ENCODE measurements at places on chromosomes 2 and 18.

DNA sequence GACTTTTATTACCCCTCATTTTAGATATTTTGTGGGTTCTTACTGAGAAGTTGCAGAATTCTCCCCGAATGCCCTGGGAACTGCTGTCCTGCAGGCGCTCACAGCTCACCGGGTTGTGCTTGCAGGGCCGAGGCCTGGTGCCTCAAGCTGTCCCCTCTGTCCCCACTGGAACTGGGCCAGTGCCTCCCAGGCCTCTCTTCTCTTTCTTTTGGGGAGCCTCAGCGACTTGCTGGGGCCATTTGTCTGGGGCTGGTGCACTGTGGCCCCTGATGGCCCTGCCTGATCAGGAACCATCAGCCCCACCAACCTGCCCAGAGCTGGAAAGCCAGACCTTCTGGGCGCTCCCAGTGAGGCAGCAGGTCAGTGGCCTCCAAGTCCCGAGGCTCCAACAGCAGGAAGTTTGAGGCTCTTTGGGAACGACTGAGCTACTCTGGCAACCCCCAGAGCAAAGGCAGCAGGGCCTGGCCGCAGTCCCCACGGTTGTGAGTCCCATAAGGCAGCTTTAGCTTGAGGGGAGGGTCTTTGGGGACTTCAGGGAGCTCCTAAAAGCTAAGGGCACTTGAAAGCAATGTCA lies 14.7 kb upstream of the NEU4 start:
- no peak for DNase-seq

GRCh38 chr2:43430489-43430888 lies 165.3 kb downstream of the THADA start:
- no peak for DNase-seq

GRCh38 chr2:3000968-3001367 lies 376.6 kb downstream of the EIPR1 start:
- DNase-seq: no peak

DNA sequence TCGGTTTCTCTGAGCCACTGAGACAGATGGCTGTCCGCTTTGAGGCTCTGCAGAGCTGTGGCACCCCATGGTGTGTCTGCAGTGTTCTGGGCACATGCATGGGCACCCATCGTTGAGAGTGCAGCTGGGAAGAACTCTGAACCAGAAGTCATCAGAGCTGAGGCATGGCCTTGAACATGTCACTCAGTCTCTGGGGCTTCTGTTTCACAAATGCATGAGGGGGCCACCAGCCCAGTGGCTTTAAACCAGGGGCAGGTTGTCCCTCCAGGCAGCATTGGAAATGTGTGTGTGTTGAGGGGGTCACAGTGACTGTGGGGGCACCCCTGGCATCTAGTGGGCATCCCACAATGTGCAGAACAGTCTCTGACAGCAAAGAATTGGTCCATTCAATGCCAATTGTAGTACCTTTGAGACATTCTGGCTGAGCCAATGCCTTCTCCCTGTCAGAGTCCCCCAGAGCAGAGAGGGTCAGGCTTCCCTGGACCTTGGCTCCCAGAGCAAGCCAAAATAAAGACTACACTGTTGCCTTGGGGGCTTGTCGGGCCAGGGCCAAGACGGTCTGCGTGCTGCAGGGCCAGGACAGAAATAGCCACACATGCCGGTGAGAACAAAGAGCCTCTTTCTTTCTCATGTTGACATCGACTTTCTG lies 9.3 kb upstream of the PSMD1 start:
- DNase-seq: no peak

DNA sequence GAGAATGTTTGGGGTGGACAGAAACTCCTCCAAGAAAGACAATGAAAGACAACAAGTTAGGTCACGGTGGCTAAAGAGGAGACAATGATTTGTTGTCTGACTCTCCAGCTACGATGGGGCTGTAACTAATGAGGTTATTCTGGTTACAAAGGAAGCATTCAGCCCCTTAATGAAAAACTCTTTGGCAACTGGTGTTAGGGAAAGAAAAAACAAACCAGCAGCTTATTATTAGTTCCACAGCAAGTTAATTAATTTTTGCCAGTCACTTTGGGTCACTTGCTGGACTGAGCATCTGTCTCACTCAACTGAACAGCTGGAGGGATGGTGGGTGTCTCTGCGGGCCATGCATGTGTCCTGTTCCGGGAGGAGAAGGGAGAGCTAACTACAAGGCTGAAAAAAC lies 263.7 kb downstream of the ALK start:
- DNase-seq: no peak

DNA sequence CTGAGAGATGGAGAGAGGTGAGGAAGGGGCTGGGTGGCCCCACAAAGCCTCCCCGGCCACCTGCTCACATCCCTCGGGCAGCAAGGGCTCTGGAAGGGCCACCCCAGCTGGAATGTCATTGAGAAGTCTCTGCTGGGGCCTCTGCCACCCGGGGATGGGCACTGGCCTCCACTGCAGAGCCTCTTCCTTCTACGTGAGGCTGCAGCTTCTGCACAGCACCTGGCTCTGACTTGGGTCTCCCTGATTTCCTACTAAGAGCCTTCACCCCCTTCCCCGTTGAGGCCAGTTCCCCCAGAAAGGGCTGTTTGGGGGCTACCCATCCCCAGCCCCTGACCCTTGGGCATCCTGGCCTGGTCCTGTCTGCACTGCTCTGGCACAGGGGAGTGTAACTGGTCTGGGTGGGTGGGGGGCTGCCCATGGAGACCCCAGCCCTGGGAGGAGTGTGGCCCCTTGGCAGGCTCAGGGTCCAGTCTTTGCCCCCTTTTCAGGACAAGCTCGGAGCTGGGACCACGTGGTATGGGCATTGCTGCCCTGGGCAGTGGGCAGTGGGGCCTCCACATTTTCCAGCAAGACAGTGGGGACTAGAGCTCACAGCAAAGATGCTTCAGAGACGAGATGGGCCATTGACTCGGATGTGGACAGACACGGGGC lies 5.6 kb downstream of the PDCD1 start:
- DNase-seq: no peak

DNA sequence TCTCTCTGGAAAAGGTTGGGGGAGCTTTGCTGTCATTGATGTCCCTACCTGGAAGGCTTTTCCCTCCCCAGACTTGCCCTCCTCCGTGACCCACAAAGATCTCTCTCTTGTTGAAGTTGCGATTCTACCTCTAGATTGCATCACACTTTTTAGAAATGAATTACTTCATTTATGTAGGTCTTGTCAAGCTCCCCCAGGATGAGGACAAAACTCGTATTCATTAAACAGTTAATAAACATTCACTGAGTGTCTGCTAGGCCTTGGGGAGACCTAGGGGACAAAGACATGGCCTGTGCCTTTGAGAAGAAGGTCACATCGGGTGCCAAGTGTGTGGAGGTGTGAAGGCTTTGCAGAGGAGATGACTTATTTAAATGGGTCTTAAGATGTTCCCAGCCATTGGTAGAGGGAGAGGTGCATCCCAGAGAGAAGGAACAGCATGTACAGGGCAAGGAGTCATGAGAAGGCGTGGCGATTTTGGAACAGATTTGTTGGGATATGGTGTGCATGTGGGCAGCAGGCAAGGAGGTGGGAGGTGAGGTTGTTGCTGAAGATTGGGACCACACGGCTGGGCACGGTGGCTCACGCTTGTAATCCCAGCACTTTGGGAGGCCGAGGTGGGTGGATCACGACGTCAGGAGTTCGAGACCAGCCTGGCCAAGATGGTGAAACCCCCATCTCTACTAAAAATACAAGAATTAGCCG lies 9.8 kb upstream of the YWHAQ start:
- no peak for DNase-seq

DNA sequence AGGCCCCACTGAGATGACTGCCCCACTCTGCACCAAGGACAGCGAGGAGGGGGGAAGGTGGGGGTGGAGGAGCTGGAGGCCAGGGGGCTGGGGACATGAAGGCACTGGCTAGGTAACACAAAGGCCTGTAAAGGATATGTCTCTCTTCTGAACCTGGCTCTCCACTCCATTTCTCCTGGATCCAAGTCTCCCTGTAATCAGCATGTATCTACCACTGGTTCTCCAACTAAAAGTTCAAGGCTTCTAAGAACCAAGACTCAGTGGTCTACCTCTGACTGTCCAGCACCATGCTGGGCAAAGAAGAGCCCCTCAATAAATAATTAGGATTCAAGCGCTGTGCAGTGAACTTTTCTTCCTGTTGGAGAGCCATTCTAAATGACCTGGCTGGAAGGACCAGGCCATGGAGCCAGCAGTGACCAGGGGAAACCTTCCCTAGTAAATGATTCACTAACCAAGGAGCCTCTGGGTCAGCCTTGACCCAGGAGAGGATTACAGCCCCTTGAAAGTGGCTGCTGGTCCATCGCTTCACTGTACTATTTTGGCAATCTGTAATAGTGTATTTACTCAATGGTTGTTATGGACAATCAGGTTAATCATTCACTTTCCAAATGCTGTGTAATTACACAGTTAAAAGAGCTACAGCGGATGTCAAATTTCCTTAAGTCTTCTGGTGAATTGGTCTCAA lies 73.2 kb downstream of the BCL11A start:
- no peak for DNase-seq

GRCh38 chr2:200738590-200738989 lies 73.1 kb upstream of the BZW1 start:
- no peak for DNase-seq

DNA sequence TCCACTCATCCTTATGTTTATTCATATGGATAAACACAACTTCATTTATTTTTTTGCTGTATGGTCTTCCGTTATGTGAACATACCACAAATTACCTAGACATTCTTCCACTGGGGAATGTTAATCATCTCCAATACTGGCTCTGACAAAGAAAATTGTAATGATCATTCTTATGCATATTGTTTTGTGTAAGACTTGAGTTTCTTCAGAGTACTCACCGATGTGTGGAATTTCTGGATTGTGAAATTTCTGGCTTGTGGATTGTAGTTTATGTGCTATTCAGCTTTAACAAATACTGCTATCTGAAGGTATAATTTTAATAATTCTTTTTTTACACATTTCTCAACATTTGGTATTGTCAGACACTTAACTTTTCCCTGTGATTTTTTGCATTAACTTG lies 212.2 kb upstream of the THUMPD2 start:
- DNase-seq: no peak

- peak; percentile 68 for DNase-seq
Observed at GRCh38 chr2:54570925-54571694, 115.0 kb downstream of the SPTBN1 start.

All from activated T-cell treated with anti-CD3 and anti-CD28 coated beads for 48 hours (primary cell).